ENCODE measurements at places on chromosomes 3 and 15.

DNA sequence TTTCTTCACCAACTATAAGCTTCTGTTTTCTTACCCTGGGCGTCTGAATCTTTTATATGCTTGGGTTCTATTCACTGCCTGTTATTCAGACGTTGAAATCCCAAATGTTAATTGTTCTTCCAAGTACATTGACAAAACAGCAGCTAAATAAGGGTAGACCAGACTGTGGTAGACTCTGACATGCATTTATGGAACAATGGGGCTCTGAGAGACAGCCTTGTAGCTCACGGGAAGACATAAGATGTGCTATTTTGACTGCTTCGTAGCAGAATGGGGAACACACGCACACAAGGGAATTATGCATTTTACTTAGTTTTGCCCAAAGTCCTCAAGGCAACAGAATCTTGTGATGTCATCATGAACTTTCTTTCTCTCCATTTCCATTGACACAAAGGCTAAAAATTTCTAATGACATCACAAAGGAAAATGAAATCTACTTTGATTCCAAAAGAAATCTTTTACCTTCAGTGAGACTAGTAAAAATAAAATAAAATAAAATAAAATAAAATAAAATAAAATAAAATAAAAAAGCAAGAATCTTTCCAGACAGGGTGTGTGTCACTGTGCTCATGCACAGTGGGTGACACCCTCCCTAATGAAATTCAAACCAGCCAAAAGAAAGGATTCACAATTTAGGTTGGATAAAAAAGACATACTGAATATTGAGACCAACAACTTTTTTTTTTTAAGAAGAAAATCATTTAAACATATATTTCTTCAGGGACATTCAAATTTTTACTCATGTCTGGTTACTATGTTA, 346.6 kb downstream of the ZBTB20 start:
- no peak for DNase-seq

DNA sequence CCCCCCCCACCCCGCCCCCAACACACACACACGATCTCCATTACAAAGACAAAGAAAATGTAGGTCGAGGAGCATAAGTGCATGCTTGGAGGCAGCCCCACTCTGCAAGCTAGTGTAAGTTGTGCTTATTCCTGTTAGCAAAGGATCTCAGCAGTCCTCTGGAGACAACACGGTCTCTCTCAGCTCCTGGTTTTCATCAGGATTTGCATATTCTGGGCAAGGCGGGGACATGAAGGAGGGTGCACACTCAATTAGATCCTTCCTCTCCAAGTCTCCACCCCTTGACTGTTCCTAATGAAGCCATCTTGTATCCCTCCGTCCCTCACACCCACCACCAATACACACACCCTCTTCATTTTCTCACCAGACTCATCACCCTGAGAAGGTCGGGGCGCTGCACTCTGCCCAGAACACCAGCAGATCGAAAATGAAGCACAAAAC, 63.8 kb downstream of the MRPL46 start:
- DNase-seq, result no peak

GRCh38 chr3:115164374-115165221, 17.5 kb upstream of the ZBTB20 start:
- no peak for DNase-seq

GRCh38 chr15:93040288-93041158, 48.5 kb downstream of the RGMA start:
- DNase-seq, result no peak

GRCh38 chr3:49718858-49719213, 648 bp downstream of the AMIGO3 start:
- no peak for DNase-seq

- DNase-seq, result no peak
These were observed 117.2 kb downstream of the THRB start for GRCh38 chr3:24377218-24377993.

GRCh38 chr15:59330649-59331048, 42.0 kb downstream of the MYO1E start:
- DNase-seq, result no peak

GRCh38 chr3:24315971-24316370, 178.7 kb downstream of the THRB start:
- DNase-seq, result no peak

DNA sequence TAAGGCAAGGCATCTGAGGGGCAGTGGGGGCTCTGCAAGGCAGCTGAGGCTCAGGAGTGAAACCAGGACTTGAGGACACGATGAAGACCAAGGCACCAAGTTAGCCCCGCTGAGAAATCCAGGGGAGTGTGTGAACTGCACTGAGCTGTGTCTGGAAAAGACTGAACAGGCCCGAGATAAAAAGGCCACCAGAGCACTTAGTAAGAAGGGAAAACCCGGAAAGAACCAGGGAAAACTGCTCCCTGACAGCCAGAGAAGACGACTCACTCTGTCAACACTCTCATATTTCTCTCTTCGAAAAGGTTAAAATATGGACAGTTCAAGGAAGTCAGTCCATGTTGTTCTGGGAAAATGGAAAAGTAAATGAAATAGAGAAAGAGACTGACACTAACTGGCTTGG, 109.0 kb downstream of the SEC22A start:
- no peak for DNase-seq

GRCh38 chr3:100089812-100090668, 24.3 kb downstream of the FILIP1L start:
- no peak for DNase-seq

DNA sequence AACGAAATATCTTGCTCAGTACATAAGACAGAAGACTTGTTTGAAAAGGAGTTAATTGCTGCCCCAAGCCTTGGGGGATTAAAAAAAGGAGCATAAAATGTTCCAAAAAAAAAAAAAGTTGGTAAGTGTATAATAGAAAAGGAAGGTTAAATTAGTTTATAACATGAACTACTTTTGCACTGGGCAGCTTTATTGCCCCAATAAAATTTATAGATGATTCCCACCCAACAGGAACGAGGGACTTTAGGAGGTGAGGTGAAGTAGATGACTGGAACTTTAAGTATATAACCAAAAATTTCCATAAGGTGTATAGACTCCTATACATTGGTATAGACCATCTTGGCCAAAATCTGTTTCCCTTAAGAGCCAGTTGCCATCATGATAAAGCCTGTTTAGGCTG, 14.8 kb downstream of the PPP2R3A start:
- no peak for DNase-seq

GRCh38 chr15:45251888-45252287, at the start of gene SLC28A2:
Gene SLC28A2, plus strand, starts transcription at chr15:45252234. Its CDS starts 982 bp downstream, at chr15:45253216.
- no peak for DNase-seq

DNA sequence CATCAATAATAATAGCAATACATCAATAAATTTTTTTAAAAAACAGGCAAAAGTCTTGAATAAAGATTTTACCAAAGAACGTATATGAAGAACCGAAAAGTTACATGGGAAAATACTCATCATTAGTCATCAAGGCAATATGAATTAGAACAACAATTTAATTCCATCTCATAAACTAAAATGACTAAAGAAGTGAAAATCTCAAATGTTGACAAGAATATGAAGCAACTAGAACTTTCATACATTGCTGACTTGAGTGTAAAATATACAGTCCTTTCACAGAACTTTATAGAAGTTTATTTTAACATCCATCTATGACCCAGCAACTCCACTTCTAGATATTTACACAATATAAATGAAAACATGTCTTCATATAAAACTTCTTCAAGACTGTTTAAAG, 35.3 kb upstream of the ABHD10 start:
- no peak for DNase-seq

DNA sequence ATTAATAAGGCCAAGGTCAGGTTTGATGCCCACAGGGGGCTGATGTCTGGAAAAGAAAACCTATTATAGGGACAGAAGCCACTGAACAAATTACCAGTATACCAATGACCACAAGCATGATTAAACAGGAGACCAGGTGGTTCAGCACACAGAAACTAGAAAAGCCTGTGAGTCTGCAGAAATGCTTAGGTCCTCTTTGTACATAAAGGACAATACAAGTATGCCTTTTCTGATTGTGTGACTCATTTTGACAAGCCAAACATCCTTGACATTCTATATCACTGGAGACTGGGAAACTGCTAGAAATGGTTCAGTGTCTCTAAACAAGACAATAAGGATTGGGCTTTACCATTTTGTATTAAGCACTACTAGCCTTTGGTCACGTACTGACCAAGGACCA, 113.2 kb upstream of the MYO5C start:
- no peak for DNase-seq

DNA sequence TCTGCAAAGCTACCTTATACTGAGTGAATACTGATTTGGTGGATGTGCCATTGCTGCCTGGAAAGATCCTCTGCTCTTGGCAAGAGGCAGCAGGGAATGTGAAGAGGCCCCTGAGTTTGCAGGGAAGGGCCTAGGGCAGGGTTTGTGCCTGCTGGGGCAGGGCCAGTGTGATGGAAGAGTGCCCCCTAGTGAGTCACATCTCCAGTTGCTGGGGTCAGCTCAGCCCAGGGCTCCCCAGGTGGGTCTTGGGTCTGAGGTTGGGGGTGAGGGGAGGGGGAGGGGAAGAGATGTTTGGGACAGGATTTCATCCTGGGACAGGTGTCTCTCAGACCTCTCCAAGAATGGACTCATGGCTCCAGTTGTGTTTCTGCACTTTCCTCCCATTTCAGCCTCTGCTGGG, 4.1 kb upstream of the AMOTL2 start:
- no peak for DNase-seq

DNA sequence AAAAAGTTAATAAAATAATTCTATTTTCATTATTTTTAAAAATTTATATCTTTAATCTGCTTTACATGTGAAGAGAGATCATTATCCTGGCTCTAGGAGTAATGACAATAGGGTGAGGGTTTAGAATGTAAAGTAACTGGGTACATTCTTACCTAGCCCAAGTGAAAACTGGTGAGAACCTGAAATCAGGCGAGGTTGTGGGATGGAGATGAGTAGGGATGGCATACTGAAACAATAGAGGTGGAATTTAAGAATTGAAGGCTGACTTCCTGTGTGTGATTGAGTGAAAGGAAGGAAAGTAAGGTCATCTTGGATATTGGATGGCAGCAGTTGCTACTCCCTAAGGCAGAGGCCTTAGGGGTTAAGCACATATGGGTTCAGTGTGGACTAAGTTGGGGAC, 82.7 kb downstream of the MYRIP start:
- no peak for DNase-seq

DNA sequence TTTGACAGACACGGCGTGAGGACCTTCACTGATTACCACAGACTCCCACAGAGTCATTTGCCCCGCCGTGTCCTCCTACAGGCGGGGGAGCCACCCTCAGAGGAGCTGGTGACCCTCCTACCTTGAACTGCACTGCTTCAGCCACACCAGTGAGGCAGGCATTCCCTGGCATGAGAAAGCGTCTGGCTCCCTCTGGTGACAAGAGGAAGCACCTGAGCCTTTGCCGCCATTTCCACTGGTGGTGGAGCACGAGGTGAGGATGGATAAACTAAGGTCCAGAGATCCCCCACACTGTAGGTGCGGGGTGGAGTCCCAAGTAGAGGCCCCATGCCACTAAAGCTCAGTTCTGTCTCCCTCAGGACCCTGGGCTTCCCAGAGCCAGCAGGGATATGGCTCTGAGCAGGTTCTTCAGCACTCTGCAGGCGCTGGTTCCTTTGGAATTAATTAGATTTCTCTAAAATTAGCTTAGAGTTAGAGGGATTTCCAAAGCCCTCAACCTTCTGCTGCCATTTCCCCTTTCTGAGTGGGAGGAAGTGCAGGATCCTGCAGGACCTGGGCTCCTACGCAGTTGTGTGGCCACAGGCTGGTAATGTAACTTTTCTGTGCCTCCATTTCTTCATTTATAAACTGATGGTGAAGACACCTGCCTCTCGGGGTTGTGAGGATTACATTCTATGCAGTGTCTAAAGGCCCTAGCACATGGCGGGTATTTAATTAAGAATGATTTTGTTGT, 224.0 kb downstream of the SLCO3A1 start:
- peak; percentile 66 for DNase-seq

DNA sequence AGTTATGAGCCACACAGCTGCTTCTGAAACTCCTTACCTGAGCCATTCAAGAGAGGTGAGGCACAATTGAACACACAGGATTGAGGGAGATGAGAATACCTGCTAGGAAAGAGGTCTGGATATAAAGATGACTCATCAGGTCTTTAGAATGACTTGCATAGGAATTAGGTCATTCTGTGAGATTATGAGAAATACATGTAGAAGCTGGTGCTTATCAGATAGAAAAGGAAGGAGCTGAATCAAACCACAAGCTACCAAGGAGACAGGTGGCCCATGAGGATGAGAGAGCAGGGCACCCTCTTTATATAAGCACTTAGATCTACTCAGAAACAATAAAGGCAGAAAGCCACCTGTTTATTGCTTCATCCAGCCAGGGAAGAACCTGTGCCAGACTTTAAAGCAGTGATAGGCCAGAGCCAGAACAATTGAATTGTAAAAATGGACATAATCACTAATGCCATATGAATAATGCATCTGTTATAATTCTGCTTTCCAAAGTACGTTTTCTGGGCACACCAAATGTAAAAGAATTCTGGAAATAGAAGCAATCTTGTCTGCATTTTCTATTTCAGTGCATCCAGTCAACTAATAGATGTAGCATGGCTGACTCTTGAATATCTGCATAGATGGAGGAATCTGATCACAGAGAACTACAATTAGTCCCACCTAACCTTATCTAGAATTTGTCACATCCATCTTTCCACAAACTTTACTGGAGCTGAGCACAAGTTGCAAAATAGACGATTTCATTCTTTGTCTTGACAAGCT, 74.9 kb downstream of the PIK3R4 start:
- no peak for DNase-seq

- DNase-seq, result no peak
These were observed 281.6 kb upstream of the TMCO5A start for GRCh38 chr15:37652646-37653417.

- peak; percentile 46 for DNase-seq
These were observed 172.7 kb upstream of the CTNNB1 start for GRCh38 chr3:41026394-41027177.

GRCh38 chr3:126461450-126462070, 14.1 kb downstream of the ZXDC start:
- no peak for DNase-seq

DNA sequence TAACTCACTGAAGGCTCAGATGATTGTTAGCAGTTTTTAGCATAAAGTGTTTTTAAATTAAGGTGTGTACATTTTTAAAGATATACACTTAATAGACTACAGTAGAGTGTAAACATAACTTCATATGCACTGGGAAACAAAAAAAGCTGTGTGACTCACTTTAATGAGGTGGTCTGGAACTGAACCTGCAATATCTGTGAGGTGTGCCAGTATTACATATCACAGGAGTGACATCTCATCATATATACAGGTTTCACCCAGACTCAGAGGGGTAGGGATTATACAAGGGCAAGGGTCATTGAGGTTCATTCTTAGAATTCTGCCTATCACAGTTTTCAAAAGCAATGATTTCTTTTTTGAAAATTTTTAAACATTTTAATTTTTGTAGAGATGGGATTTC, 7.3 kb upstream of the SNRK start:
- no peak for DNase-seq

- DNase-seq, result no peak
These were observed 73.6 kb downstream of the HMG20A start for GRCh38 chr15:77494073-77494867.

GRCh38 chr3:115833074-115833473, 209.8 kb downstream of the GAP43 start:
- DNase-seq, result peak; percentile 34
